ENCODE measurements at places on chromosomes 2 and 18.

DNA sequence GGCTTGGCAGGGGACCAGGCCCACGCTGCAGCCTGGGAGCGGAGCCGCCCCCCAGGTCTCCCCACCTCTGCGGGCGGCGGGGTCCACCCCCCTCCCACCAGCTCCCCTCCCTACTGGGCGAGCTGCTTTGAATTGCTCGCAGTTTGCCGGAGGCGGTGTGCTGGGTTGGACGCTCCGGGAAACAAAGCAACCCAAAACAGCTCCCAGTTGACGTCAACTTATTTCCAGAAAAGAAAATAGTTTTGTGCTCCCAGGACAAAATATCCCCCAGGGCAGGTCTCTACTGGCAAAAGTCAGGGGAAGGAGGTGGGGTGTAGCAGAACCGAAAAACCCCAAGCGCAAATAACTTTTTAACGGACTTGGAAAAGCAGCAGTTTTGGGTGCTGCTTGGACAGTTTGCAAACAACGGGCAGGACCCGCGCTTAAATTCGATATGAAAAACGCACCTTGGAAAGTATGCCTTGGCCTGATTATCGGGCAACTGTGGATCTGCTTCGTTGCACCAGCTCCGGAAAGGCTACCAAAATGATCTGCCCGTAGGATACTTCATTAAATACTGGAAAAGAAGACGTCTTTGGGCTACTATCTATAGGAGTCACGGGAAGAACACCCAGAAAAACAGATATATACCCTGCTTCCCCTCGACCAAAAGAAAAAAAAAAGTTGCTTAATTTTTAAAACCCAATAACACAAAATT lies 2.8 kb upstream of the KCTD1 start:
- peak; percentile 26 for DNase-seq

DNA sequence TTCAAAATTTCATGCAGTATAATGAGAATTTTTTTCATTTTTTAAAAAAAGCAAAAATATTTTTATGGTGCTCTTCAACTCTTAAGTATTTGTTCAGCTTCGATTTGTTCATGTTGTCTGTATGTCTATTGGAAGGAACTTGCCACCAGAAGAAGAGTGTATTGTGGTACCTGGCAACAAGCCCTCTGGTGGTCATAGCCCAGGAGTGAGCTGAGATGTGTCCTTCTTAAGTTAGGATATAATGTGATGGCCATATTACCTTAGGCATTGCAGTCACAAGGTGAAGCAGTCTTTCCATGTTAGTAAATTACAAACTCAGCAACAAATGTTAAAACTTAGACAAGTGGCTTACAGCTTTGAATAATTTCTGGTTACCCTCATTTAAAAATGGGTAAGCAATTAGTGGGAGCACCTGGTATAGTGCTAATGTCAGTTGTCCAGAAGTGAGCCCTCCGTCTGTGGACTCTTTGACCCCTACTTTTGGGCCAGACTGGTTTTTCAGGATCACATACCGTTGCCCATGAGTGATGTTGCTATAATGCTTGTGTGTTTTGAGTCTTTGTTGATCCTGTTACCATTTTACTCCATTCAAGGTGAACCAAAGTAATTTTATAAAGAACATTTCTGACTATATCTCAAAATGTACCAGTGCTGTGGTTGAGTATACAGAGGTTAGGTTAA lies 57.4 kb downstream of the MYO1B start:
- no peak for DNase-seq

GRCh38 chr18:75406491-75407445 lies 20.7 kb downstream of the SMIM21 start:
- no peak for DNase-seq

- no peak for DNase-seq
These were observed 158.8 kb upstream of the SIX2 start for GRCh38 chr2:45167920-45168629.

GRCh38 chr2:161421686-161422085 lies 5.6 kb downstream of the TBR1 start:
- DNase-seq, result no peak

DNA sequence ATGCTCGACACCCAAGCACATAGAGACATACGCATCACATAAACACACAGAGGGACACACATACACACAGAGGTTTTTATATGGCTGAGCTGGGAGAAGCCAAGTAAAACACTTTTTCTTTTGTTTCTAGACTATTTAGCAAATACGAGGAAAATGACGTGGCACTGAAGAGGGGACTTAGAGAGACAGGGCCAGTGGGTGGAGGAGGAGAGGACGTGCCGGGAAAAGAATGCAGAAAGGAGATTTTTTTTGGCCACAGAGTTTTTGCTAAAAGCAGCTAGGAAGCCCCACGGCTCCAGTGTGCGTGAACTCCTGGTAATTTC lies 168.5 kb upstream of the KLF7 start:
- DNase-seq, result no peak

GRCh38 chr2:238084761-238085160 lies 15.4 kb upstream of the ESPNL start:
- DNase-seq, result no peak

DNA sequence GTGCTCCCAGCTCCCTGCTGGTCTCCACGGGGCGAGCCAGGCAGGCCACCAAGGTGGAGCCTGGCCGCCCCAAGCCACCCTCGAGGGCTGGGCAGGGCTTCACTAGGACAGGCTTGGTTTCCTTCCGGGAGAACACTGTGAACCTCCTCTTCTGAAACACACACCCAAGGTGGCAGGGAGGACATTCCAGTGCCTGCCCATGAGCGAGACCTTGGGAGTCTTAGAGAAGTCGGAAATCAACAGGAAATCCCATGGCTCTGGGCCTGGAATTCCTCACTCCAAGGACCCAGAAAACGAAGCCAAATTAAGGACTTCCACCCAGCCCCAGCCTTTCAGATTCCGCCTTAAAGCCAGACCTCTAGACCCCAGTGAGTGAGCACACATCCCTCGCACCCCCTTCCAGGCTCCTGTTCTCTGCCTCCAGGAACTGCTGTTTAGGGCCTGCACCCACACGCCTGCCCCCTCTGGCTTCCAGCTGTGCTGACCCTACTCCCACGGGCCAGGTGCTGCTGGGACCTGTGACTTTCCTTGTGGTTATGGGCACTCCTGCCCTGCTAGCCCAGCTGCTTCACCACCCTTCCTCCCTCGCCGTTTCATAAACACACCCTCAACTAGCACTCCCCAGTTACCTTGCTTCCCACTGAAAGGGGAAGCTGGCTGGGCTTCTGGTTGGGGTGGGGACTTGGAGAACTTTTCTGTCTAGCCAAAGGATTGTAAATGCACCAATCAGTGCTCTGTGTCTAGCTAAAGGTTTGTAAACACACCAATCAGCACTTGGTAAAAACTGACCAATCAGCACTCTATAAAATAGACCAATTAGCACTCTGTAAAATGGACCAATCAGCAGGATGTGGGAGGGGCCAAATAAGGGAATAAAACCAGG lies 13.7 kb downstream of the GPR17 start:
- DNase-seq, result no peak

GRCh38 chr18:50297621-50298442 lies 10.3 kb upstream of the CXXC1 start:
- no peak for DNase-seq

DNA sequence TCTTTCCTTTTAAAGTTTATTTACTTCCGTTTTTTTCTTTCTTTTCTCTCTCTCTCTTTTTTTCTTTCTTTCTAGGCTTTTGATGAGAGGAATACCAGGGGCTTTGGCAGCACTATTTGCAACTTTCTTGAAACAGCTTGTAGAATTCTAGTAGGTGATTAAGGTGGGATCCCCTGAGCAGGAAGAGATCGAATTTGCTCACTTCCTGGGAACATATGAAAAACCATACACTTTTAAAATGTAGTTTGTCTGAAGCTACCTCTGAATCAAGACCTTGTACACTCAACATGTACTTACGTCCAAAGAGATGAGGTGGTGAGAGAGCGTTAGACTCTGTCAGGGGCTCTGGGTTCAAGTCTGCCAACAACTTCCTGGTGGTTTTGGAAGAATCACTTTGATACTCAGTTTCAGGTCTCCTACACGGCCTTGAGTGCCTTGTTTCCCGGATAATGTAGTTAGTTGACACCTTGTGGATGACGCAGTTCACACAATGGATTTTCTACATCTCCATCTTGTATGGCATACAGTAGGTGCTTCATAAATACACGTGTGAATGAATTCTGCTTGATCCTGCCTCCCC lies 229.1 kb downstream of the MYCN start:
- no peak for DNase-seq

DNA sequence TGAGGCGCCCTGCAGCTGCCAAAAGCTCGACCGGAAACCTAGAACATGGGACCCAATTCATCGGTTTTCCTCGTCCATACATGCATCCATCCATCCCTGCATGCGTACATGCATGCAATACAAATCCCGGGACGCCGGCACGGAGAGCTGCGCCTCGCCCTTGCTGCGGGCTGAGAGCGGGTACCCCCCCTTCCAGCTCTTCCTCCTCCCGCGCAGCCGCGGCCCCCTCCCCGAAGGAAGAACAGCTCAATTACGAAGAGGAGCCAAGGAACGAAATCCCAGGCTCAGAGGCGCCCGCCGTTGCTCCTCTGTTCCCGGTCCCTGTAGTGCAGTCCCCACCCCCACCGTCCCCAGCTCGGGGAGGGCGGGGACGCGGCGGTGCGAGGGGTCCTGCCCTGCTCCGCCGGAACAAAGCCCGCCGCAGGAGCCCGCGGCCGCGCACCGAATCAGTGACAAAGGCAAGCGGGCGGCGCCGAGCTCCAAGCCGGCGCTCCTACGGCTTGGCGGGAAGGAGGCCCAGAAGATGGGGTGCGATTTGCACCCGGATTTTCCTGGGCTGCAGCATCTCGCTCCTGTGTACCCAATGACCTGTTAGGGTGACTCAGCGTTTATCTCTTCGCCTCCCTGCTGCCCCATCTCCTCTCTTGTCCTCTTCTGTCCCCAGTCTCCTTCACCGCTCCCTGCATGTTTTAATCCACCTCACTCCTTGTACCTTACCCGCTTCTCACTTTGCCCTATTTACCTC lies 8.9 kb upstream of the POU3F3 start:
- DNase-seq, result no peak

- no peak for DNase-seq
These were observed 16.8 kb downstream of the COBLL1 start for GRCh38 chr2:164824872-164825271.

- no peak for DNase-seq
These were observed 70.0 kb downstream of the NAB1 start for GRCh38 chr2:190718652-190719526.

DNA sequence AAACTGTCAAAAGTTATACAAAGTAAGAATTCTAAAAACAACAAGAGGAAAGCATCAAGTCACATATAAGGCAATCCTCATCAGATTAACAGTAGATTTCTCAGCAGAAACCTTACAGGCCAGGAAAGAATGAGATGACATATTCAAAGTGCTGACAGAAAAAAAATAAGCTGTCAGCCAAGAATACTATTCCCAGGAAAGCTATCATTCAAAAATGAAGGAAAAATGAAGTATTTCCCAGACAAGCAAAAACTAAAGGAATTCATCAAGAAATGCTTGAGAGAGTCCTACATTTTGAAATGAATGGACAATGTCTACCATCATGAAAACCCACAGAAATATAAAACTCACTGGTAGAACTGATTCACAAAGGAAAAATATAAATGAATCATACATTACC lies 268.9 kb upstream of the OSR1 start:
- no peak for DNase-seq

DNA sequence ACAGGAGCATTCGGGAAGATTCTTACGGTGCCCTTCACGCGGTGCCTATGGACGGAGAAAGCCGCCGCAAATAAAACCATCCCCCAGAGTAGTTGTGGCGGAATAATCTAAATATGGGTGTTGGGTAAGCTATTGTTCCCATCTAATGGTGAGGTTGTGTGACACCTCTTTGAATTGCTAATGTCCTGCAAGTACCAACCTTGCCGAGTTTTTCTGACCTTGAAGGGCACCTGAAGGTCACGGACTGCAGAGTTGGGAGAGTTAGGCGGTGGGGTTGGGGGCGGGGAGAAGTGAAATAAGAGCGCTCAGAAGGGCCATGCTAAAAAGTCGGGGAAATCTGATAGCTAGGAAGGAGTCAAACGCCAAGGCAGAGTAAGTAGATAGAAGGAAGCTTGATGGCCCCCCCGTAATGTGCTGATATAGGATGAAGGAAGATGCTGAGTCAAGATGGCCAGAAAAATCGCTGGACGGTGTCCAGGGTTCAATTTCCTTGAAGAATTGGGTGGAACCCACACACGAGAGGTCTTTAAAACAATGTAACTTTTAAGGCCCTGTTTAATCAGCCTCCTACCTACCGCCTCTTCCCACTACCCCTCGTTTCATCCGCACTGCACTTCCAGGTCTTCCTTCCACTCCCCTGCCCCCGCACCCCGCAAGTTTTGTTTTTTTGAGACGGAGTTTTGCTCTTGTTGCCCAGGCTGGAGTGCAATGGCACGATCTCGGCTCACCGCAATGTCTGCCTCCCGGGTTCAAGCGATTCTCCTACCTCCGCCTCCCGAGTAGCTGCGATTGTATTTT lies 600 bp downstream of the KATNAL2 start:
- peak; percentile 3 for DNase-seq

- no peak for DNase-seq
These were observed 93.6 kb downstream of the HDAC4 start for GRCh38 chr2:239307221-239307569.

DNA sequence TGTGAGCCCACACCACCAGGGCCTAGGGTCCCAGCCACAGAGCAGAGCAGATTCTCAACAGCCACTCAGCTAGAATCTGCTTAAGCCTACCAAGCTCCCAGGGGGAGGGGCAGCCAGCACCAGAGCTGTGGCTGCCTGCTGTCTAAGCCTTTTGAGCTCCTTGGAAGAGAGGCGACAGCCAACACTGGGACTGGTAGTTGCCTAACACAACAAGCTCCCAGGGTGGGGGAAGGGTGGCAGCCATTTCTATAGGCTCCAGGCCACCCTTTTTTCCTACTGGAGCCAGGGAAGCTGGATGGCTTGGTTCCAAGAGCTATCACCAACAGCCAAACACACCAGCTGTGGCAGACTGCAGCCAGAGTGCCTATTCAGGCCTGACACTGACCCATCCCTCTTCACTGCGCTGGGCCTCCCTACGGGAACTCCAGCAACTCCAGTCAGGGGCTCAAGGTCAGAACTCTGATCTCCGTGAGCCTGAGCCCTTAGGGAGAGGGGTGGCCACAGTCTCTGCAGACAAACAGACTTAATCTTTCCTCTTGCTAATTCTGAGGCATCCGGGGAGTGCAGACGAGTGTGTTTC lies 1824.3 kb upstream of the CELF4 start:
- DNase-seq, result no peak

DNA sequence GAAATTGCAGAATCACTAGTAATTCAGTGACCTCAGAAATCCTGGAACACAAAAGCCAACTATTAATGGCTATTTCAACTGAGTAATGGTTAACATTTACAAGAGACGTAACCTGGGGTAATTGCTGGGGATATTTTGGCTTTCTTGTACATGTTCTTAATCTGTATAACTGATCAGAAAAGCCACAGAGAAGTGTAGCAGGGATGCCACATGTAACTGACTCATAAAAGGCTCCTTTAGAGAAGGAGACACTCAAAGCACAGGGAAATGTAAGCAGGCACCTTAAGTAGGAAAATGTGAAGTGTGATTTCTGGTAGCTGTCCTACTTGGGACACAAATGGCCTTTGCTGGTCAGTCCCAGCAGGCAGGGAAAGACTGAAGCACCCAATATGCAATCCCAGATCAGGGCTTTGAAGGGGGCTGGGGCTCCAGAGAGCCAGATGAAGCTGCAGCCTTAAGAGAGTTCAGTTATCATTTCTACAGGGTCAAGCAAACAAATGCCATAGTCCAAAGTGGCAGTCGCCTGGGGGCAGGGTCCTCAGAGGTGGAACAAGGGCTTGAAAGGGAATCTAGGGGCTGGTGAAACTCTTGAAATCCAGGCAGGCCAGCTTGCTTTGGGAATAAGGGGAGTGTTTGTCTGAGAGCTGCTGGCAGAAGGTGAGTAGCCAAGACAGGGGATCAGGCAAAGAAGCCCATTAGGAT lies 7.2 kb upstream of the SPOPL start:
- no peak for DNase-seq

All from NCI-H526 treated with DMSO at 0.1 percent for 48 hours (cell line).